ENCODE measurements at places on chromosomes 1 and 21. TPM values are rescaled to one million over a fixed set of nuclear protein-coding genes. Genes with fewer than 3 reads are reported as not detected.

DNA sequence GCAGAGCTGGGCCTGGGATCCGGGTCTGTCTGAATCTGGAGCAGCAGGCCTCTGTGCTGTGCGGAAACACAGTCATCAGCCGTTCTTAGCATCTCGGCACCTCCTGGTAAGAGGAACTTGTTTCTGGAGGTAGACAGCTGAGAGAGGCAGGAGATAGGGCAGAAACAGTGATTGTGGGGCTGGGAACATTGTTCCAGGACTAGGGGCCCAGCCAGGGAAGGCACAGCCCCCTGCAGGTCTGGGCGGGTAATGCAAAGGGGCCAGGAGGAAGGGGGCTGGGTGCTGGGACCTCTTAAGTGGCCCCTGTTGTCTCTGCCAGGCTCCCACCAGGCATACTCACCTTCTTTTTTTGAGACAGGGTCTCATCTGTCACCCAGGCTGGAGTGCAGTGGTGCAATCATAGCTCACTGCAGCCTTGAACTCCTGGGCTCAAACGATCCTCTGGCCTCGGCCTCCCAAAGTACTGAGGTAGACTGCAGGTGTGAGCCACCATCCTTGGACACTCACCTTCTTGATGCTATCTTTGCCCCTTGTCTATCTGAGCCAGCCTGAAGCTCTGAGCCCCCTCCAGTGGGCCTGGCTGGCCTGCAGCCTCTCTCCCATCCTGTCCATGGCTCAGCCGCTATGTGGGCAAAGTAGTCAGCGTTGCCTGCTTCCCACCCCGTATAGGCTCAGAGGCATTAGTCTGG is 134.3 kb upstream of the ZBTB40 start:
- H3K27me3 ChIP-seq, result peaks cover 37% of the 10 kb centered on the region
- H3K36me3 ChIP-seq, result no peaks in the 10 kb centered on the region
- no peak overlapping the region for H3K27ac ChIP-seq
- no peak overlapping the region for H3K4me3 ChIP-seq
- no peak for DNase-seq

DNA sequence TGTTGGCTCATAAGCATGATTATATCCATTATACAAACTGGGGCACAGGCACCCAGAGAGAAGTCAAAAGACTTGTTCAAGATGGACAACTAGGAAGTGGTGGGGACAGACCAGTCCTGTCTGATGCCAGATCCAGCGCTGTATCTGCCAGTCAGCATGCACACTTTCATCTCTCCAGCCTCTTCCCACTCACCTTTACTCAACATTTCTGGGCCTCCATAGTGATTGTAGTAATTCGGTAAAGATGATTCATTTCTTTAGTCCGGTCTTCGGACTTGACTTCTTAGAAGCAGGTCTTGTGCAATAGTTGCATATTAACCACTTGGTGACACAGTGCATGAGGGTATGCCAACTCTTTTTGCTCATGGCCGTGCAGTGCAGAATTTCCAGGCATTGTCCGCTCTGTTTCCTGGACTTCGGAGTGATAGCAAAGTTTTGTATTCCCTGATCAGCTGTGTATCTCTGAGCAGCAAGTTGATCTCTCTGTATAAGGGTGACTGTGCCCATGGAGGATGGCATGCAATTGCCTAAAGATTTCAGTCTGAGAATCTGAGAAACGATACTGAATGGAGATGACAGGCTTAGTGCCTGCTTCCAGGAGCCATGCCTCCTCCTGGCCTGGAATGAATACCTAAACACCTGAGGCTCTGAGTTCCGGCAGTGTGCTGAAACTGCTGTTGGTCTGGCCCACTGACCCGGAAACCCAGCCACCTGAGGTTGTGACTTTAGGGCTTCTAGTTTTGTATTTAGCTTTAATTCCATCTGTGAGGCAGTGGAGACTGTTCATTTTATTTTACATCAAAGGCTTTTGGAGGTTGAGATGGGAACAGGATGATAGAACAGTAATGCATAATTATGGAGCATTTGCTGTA is 39.0 kb downstream of the GALNT2 start:
- peaks cover 93% of the 10 kb centered on the region for H3K4me1 ChIP-seq
- no peaks in the 10 kb centered on the region for H3K27me3 ChIP-seq
- H3K36me3 ChIP-seq, result no peaks in the 10 kb centered on the region
- no peak for DNase-seq
- peak overlapping the region; percentile 5 for H3K27ac ChIP-seq
- no peak overlapping the region for H3K4me3 ChIP-seq

GRCh38 chr1:176205332-176205914 is 1.7 kb downstream of the COP1 start:
- H3K27me3 ChIP-seq, result no peaks in the 10 kb centered on the region
- peak overlapping the region; percentile 99 for H3K4me3 ChIP-seq
- H3K4me1 ChIP-seq, result peaks cover 47% of the 10 kb centered on the region
- peak overlapping the region; percentile 91 for H3K27ac ChIP-seq

HSD3B2 gene
- not detected for polyA plus RNA-seq

DNA sequence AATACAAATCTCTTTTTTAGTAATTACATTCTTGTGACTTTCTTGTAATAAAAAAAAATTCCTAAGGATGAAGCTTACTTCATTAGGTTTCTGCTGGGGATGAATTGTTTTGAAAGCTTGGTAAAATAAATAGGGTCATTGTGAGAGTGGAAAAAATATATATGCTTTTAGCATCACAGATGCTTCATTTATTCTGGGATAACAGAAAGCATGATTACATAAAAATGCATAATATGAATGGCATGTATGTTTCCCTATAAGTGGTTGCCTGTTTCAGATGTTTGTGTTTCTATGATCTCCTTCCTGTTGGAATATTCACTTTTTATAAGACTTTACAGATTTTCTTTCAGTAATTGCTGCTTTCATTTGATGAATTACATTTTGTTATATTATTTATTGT is 42.3 kb downstream of the HMCN1 start:
- no peaks in the 10 kb centered on the region for H3K4me1 ChIP-seq
- no peak overlapping the region for H3K27ac ChIP-seq
- peaks cover 5% of the 10 kb centered on the region for H3K27me3 ChIP-seq
- no peak for DNase-seq
- peaks cover 6% of the 10 kb centered on the region for H3K36me3 ChIP-seq
- H3K4me3 ChIP-seq, result no peak overlapping the region

CASZ1 gene
- polyA plus RNA-seq, result 1.4 TPM

NTNG1 gene
- polyA plus RNA-seq, result not detected

- no peaks in the 10 kb centered on the region for H3K27me3 ChIP-seq
- peaks cover 32% of the 10 kb centered on the region for H3K4me1 ChIP-seq
- H3K27ac ChIP-seq, result no peak overlapping the region
- no peak overlapping the region for H3K4me3 ChIP-seq
These were observed 12.4 kb downstream of the ADAR start for GRCh38 chr1:154595621-154596020.

ABCA4 gene
- polyA plus RNA-seq, result not detected

DNA sequence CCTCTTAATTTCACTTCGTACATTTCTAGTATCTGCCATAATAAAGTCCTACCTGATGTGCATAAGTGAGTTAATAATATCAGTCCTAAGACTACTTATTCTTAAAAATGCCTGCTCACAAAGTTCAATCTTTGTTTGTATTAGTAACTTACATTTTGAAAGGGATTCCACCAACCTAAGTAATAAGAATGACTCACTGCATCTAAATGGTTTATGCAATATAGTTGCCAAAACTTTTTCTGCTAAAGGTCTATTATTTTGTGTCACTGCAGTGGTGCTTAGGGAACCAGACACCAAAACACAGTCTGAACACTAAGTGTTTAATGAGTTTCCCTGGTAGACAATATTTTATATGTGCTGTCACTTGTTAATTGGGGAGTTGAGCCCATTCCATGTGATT is 1.8 kb downstream of the ZNF669 start:
- peak overlapping the region; percentile 46 for H3K4me3 ChIP-seq
- peaks cover 40% of the 10 kb centered on the region for H3K36me3 ChIP-seq
- peaks cover 7% of the 10 kb centered on the region for H3K27me3 ChIP-seq
- peak overlapping the region; percentile 87 for H3K27ac ChIP-seq
- peaks cover 6% of the 10 kb centered on the region for H3K4me1 ChIP-seq
- DNase-seq, result no peak

- H3K36me3 ChIP-seq, result peaks cover 2% of the 10 kb centered on the region
- peaks cover 16% of the 10 kb centered on the region for H3K4me1 ChIP-seq
- no peak overlapping the region for H3K4me3 ChIP-seq
- DNase-seq, result no peak
These were observed 22.5 kb downstream of the DOP1B start for GRCh38 chr21:36179145-36179544.

DNA sequence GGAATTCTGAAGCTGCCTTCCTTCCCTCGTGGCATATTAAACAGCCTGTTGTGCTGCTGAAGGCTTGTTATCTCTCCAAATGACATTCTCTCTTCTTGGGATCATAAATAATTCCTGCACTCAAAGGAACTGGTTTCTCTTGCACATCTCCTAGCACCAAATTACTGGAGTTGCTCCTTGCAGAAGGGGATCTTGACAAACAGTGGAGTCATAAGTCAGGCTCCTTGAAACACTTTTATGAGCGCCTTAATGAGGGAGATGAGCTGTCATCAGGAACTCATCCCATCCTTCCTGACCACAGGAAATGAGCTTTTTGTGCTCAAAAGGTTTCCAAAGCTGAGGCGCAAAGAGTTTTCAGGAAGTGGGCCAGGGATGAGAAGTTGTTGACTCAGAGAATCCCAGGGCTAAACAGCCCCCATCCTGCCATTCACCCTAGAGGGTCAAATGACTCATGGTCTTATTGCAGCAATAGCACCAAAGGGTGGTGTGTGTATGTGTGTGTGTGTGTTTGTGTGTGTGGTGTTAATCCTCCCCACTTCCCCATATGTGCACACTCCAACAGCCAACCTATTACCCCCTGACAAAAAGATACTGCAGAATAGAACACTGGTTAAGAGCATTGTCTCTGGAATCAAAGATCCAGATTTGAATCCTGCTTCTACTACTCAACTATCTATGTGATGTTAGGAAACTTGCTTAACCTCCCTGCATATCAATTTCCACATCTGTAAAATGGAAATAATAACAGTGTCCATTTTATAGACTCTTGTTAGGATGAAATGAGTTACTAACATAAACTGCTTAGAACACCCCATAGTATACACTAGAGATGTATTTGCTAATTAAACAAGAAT is 2.8 kb upstream of the PHC2 start:
- H3K27me3 ChIP-seq, result peaks cover 2% of the 10 kb centered on the region
- no peak overlapping the region for H3K27ac ChIP-seq
- H3K4me1 ChIP-seq, result peaks cover 2% of the 10 kb centered on the region
- DNase-seq, result no peak

GRCh38 chr1:171610385-171610784 is 11.7 kb upstream of the MYOCOS start:
- H3K27me3 ChIP-seq, result peaks cover 5% of the 10 kb centered on the region
- DNase-seq, result no peak

RPS6KA1 gene
- 125 TPM for polyA plus RNA-seq

DNA sequence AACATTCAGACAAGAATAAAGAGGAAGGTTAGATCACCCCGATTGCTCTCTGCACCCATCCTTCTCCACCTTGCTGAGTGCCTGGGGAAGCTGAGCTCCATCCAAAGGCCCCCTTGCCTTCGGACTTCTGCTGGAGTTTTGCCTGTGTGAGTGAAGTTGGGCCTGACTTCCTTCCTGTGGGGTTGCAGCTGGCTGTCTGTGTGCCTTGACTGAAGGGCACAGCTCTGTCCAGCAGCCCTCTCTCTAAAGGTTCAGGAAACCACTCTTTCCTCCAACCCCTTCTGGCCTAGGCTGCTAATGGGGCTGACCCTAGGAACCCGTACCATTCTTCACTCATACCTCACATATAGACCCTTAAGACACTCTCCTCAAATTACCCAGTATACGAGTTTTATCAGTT is 173.4 kb upstream of the HMCN1 start:
- DNase-seq, result no peak
- H3K4me1 ChIP-seq, result peaks cover 32% of the 10 kb centered on the region
- no peaks in the 10 kb centered on the region for H3K27me3 ChIP-seq
- H3K36me3 ChIP-seq, result no peaks in the 10 kb centered on the region
- H3K27ac ChIP-seq, result peak overlapping the region; percentile 90
- peak overlapping the region; percentile 50 for H3K4me3 ChIP-seq

CFAP126 gene
- polyA plus RNA-seq, result not detected

DNA sequence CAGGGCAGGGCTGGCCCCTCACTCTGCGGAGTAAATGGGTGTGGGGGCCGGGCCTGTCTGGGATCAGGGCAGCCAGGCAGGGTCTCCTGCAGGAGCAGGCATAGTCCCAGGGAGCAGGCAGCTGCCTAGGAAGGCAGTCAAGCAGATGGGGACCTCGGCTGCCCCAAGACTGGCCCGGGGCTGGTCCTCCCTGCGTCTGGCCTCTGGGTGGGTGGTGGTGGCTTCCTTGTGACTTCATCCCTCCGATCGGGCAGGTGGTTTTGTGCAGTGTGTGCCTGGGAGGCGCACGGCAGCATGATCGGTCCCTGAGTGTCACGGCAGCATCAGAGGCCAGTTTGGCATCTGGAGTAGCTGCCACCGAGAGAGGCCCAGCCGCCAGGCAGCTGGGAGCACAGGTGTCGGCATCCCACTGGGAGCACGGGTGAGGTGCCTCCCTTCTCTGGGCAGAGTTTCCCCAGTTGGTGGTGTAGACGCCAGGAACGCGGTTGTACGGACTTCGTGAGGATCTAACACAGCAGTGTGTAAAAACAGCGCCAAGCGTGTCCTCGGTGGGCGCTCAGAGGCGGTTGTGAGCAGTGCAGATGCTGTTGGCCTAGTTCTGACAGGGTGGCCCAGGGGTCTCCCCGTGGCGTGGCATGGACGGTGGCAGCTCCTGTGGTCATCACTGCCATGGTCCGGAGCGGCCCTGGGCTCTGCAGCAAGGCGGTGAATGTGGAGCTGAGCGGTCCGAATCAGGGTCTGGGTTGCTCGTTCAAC is 45.9 kb downstream of the PRKCZ start:
- H3K4me3 ChIP-seq, result no peak overlapping the region
- peaks cover 15% of the 10 kb centered on the region for H3K36me3 ChIP-seq
- H3K4me1 ChIP-seq, result peaks cover 4% of the 10 kb centered on the region

GRCh38 chr1:197384471-197384870 is 116.4 kb downstream of the CRB1 start:
- no peaks in the 10 kb centered on the region for H3K27me3 ChIP-seq
- peaks cover 2% of the 10 kb centered on the region for H3K4me1 ChIP-seq
- H3K36me3 ChIP-seq, result no peaks in the 10 kb centered on the region
- no peak overlapping the region for H3K27ac ChIP-seq
- H3K4me3 ChIP-seq, result no peak overlapping the region

GRCh38 chr1:202146279-202146678 is 1.7 kb upstream of the ARL8A start:
- no peak for DNase-seq
- H3K4me3 ChIP-seq, result peak overlapping the region; percentile 19
- H3K36me3 ChIP-seq, result peaks cover 12% of the 10 kb centered on the region
- H3K27me3 ChIP-seq, result no peaks in the 10 kb centered on the region

- H3K4me3 ChIP-seq, result no peak overlapping the region
- H3K4me1 ChIP-seq, result peaks cover 4% of the 10 kb centered on the region
- no peaks in the 10 kb centered on the region for H3K36me3 ChIP-seq
- H3K27ac ChIP-seq, result no peak overlapping the region
- H3K27me3 ChIP-seq, result peaks cover 2% of the 10 kb centered on the region
These were observed 658.5 kb downstream of the AJAP1 start for GRCh38 chr1:5312862-5313261.

- DNase-seq, result no peak
- H3K4me3 ChIP-seq, result no peak overlapping the region
These were observed 30.2 kb downstream of the NDC1 start for GRCh38 chr1:53807916-53808315.

CLDN17 gene
- not detected for polyA plus RNA-seq

- H3K36me3 ChIP-seq, result no peaks in the 10 kb centered on the region
- peaks cover 41% of the 10 kb centered on the region for H3K4me1 ChIP-seq
These were observed 38.2 kb downstream of the RABGAP1L start for GRCh38 chr1:174197547-174197946.

- no peak for DNase-seq
- peak overlapping the region; percentile 22 for H3K4me3 ChIP-seq
- H3K36me3 ChIP-seq, result peaks cover 33% of the 10 kb centered on the region
- H3K4me1 ChIP-seq, result peaks cover 75% of the 10 kb centered on the region
These were observed 68.9 kb downstream of the LRRC8C start for GRCh38 chr1:89701746-89702241.

Data from naive thymus-derived CD8-positive, alpha-beta T cell (primary cell).